ENCODE measurements at places on chromosomes 5 and 9.
A peak's percentile ranks its signal among the peaks of the same experiment; 100 is the strongest.

GRCh38 chr5:172559004-172559932 lies 81.8 kb upstream of the NEURL1B start:
- no peak for DNase-seq

- DNase-seq, result peak; percentile 55
Observed at GRCh38 chr9:107484117-107484723, 5.3 kb downstream of the KLF4 start.

GRCh38 chr9:72297516-72297915 lies 67.5 kb downstream of the ZFAND5 start:
- no peak for DNase-seq

DNA sequence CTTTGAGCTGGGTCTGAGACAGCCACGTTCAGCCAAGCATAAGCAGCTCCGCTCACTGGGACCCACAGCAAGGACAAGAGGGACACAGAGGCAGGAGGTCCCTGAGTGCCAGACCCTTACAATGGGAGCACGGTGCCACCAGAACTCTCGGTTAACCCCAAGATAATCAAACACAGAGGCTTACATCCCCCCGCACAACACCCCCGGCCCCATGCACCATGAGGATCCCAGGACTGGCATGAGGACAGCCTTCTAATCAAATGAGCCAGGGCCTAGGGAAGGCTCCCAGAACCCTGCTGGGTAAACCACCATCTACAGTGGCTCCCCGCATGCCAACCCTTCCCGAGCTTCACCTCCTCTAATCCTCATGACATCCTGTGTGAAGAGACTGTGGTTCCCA lies 7.4 kb downstream of the GFPT2 start:
- DNase-seq, result no peak

DNA sequence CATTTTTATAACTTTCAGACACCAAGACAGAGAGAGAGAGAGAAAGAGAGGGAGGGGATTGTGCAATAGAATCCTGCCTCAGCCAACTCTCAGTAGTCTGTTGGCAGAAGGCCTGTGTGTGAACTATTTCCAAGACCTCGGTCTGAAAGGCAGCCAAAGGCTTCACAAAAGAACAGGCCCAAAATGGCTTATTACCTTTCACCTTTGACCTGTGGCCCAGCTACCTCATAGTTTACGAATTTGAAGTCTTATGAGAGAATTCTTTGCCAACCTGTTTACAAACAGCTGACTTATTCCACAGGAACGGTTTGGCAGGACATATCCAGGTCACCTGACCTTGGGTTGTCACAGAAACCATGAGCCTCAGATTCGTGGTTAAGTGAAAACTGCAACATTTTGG lies 48.6 kb downstream of the NR2F1-AS1 start:
- DNase-seq, result no peak

- no peak for DNase-seq
Observed at GRCh38 chr9:80093695-80094094, 521.9 kb downstream of the TLE4 start.

- no peak for DNase-seq
Observed at GRCh38 chr5:142698447-142699183, 12.7 kb upstream of the FGF1 start.

GRCh38 chr5:73989956-73990355 lies 364.0 kb downstream of the ARHGEF28 start:
- DNase-seq, result no peak

GRCh38 chr9:131892902-131893500 lies 153.1 kb upstream of the RAPGEF1 start:
- no peak for DNase-seq

DNA sequence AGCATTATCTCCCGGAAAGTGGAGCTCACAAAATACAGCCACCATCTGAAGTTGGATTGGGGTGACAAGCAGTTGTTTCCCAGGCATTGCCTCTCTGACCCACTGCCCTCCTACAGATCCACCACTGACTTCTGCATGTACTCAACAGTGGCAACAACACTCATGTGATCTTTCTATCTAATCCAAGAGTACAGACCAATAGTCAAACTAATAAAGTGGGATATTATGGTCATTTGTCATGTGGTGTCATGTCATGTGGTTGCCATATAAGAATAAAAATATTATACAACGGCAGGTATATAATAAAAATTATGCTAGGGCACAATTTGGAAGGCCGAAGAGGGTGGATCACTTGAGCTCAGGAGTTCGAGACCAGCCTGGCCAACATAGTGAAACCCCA lies 33.0 kb upstream of the SNAPC3 start:
- DNase-seq, result no peak

- no peak for DNase-seq
Observed at GRCh38 chr5:178340187-178340586, 107.6 kb upstream of the PHYKPL start.

DNA sequence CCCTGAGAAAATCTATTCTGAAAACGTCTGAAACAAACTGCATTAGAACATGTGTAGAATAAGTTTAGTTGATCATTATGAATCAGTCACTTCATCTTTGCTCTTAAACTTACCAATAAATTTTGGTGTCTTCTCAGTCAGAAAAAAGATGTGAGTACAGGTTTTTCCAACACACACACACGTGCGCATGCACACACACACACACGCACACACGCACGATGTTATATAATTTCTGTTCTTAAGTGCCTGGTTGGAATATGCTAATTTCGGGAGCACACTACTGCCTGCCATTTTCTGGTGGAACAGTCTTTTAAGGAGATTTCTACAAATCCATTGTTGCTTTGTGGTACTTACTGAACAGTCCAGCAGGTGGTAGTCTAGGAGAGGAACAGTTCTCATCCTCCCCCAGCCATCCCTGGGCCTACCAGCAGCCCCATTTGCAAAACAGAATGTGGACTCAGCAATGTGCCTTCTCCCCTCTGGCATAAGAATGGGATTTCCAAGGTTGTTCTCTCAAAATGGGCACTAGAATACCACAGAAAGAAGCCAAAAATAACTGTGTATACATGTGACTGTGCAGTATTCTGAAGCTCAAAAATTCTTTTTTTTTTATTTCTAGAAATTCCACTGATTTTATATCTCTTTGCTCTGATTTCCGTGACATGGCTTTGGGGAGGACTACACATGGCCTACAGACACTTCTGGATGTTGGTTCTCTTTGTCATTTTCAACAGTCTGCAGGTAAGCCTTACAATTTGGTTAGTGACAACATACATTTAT lies 281.3 kb downstream of the ARRDC3 start:
- DNase-seq, result peak; percentile 11

DNA sequence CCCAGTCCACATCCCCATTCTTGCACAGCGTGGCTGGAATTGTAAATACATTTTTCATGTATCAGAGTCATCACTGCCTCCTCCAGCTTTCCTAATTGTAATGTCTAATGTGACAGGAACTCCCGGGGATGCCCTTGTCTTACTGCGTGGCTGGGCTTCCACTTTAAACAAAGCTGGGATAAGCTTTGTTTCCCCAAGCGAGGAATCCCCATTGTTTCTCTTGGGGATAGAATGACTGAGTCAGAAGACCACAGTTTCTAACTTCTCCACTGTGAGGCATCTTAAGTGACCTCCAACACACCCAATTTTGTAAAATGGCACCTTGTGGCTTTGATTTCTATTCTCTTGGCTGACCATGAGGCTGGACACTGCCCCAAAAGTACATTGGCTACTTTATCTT lies 22.4 kb downstream of the ARPC5L start:
- no peak for DNase-seq

- DNase-seq, result no peak
Observed at GRCh38 chr5:353612-354580, 32.4 kb downstream of the AHRR start.

GRCh38 chr9:88812938-88813637 lies 178.2 kb upstream of the S1PR3 start:
- DNase-seq, result no peak

- no peak for DNase-seq
Observed at GRCh38 chr9:113220467-113221002, 542 bp downstream of the FKBP15 start.

DNA sequence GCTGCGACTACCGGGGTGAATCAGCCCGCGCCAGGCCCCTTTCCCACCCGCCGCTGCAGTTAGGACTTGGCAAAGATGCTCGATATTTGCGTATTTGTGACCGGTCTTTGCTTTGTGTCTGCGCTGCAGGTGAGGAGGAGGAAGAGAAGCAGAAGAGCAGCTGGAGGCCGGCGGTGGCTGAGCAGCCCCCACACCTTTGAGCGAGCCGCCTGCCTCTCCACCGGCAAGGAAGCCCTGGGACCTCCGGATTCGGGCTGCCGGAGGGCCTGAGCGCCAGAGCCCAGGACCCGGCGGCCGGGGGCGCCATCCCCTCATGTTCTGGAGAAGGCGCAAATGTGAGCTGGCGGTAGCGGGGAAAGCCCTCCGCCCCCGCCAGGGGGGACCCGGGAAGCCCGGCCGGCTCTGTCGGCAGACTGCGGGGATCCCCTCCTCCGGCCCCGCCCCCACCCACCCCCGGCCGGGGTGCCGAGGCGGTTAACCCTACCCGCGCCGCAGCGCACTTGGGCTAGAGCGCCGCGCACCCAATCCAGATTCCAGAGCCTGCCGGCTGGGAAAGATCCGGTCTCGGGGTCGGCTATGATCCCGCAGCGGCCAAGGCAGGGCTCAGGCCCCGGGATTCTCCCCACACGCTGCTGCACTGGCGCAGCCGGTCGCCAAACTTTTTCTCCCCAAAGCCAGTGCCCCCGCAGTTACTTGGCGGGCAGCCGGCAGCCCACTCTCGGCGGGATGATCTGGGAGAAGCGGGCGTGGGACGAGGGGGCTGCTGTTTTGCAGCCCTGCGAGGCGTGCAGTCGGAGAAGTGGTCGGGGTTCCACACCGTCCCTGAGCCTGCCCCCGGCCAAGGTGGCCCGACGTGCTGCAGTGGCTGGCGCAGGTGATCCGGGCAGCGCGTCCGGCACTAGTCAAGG lies 800 bp upstream of the KCNN2 start:
- peak; percentile 68 for DNase-seq

DNA sequence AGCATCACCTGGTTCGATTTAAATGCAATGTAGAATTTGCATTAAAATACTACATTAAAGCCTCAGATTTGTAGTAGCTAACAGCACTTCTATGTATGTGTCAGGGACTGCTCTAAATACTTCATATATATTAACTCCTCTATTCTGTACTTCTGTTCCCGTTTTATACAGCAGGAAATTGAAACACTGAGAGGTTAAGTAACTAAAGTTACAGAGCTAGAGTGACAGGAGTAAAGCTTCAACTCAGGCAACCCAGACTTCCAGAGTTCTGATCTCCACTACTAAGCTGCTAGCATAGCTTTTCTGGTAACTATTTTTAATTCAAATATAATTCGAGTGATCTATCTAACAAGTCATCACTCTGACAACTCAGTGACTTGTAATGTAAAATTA lies 619 bp upstream of the APC start:
- no peak for DNase-seq

DNA sequence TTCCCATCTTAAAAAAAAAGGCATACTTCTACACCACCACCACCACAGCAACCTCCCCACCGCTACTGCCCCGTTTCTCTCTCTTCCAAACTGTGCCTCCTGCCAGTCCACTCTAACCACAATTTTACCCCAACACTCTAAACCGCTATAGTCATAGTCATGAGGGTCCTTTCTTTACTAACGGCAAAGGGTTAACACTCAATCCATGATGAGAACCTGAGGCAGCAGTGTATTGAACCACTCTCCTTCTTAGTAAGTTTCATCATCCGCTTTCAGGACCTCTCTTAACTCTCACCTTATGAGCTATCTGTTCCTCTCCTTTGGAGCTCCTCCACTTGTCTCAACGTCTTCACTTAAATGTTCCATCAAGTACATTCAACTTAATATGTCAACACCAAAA lies 34.0 kb downstream of the IDNK start:
- no peak for DNase-seq

DNA sequence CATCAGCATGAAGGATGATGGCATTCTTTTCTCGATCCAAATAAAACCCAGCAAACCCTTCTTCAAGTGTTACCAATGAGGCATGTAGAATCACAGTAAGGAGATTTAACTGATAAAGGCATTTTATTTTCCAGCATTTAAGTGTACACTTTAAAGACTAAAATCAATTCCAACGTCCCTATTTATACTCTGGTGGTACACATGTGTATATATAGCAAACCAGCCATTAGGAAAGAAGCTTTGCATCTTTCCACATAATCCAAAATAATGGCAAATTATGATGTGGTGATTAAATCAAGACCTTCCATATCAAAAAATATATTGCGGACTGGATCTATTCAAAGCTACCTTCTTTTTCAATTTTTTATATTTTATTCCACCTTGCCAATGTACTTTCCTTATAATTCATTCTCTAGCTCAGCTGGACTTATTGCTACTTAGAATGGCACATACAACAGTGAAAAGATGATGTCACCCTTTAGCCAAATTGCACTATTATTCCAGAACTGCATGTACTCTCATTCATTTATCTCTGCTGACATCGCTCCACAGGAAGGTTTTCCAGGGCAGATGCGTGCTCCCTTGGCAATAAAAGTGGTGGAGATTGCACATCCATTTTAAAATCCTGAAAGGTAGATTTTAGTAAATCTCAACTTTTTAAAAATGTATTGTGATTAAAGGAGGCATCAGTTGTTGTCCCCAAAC lies 63.3 kb upstream of the SLC30A5 start:
- DNase-seq, result no peak

DNA sequence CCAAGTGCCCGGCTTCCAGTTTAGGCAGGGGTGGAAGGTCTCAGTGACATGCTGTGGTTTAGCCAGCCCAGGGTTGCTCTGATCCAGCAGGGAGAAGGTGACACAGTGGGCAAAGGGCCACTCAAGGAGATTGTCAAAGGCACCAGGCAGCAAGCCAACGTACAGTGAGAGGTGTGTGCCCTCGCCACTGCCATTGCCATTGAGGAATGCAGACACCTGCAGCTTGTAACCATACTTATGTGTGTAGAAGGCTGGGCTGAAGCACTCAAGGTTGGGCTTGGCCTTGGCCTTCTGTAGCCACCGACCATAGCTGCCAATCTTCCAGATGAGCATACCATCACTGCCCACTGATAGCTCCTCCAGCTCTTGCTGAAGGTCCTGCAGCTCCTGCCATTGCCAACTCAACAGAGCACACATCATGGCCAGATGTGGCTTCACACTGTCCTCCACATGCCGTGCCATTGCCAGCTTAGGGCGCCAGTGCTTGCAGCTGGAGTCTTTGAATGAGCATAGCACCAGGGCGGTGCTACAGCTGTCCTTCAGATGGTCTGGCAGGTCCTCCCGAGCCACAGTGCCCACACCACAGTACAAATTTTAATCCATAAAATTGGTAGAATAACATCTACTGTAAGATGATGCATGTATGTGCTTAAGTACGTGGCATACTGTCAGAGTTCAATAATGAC lies 59.7 kb upstream of the HMHB1 start:
- no peak for DNase-seq

Data from NCI-H1930 (cell line).